ENCODE measurements at places on chromosomes 7 and 10. TPM values are rescaled to one million over a fixed set of nuclear protein-coding genes. Genes with fewer than 3 reads are reported as not detected.

The BMI1 gene
- polyA plus RNA-seq = 113 TPM

The MACC1 gene
- polyA plus RNA-seq = 11.1 TPM

The CUBN gene
- polyA plus RNA-seq = 178 TPM

The VGF gene
- polyA plus RNA-seq = 0.38 TPM

The PRKAR2B gene
- polyA plus RNA-seq = 35.7 TPM

The SPDYE6 gene
- 0.65 TPM for polyA plus RNA-seq

The POLR2J2 gene
- polyA plus RNA-seq = 0.59 TPM

The PRR15 gene
- 6.9 TPM for polyA plus RNA-seq

The NXPH1 gene
- not detected for polyA plus RNA-seq

The PYROXD2 gene
- 15.8 TPM for polyA plus RNA-seq

The UBE2D1 gene
- 41.8 TPM for polyA plus RNA-seq

The PLCE1 gene
- 37.6 TPM for polyA plus RNA-seq

The PON1 gene
- 1.4 TPM for polyA plus RNA-seq

The LIPM gene
- polyA plus RNA-seq = not detected

The HOXA1 gene
- polyA plus RNA-seq = 1.9 TPM

The LOXL4 gene
- polyA plus RNA-seq = 4.9 TPM

The PLAU gene
- polyA plus RNA-seq = 13.5 TPM

The MYL10 gene
- 0.59 TPM for polyA plus RNA-seq

The ITPRID1 gene
- not detected for polyA plus RNA-seq

The C10orf67 gene
- 1.7 TPM for polyA plus RNA-seq

The IFIT3 gene
- polyA plus RNA-seq = 12.6 TPM

The HTR5A gene
- polyA plus RNA-seq = not detected

The PIP gene
- not detected for polyA plus RNA-seq

The CPED1 gene
- polyA plus RNA-seq = 40.2 TPM

The CPVL gene
- polyA plus RNA-seq = 62.0 TPM

The AMZ1 gene
- 0.11 TPM for polyA plus RNA-seq

The FAM25G gene
- not detected for polyA plus RNA-seq

The PCLO gene
- 10.5 TPM for polyA plus RNA-seq

The MMS19 gene
- polyA plus RNA-seq = 85.9 TPM

All from left renal cortex interstitium (tissue), 4 donors.